ENCODE measurements at places on chromosomes 11 and 22. TPM values are rescaled to one million over a fixed set of nuclear protein-coding genes. Genes with fewer than 3 reads are reported as not detected.

Gene VWCE
- 6.2 TPM for total RNA-seq

Gene FOXRED2
- 15.9 TPM for total RNA-seq

Gene TRIM64C
- total RNA-seq: not detected

Gene TMEM191B
- total RNA-seq: 1.2 TPM

Gene PRRG4
- total RNA-seq: 0.29 TPM

Gene SCUBE2
- total RNA-seq: 2.7 TPM

Gene SUN2
- 95.2 TPM for total RNA-seq

Gene C11orf65
- total RNA-seq: 1.1 TPM

Gene TMEM9B
- total RNA-seq: 40.1 TPM

Gene DEUP1
- total RNA-seq: under 0.01 TPM

Gene ANO9
- under 0.01 TPM for total RNA-seq

Gene OR10A2
- total RNA-seq: not detected

Gene IGLL1
- not detected for total RNA-seq

Gene OR52I2
- not detected for total RNA-seq

Gene SYCE3
- total RNA-seq: not detected

Gene PKDREJ
- total RNA-seq: not detected

Gene POU2AF3
- 0.36 TPM for total RNA-seq

Gene ZNF214
- total RNA-seq: 4.7 TPM

- DNase-seq: peak; percentile 89
Measured at GRCh38 chr11:120334894-120335462, 1.2 kb upstream of the ARHGEF12 start.

- DNase-seq: peak; percentile 64
Measured at GRCh38 chr11:2435288-2436012, 8.9 kb downstream of the TRPM5 start.

GRCh38 chr11:108286370-108286769, 63.5 kb downstream of the ATM start:
- no peak for DNase-seq

DNA sequence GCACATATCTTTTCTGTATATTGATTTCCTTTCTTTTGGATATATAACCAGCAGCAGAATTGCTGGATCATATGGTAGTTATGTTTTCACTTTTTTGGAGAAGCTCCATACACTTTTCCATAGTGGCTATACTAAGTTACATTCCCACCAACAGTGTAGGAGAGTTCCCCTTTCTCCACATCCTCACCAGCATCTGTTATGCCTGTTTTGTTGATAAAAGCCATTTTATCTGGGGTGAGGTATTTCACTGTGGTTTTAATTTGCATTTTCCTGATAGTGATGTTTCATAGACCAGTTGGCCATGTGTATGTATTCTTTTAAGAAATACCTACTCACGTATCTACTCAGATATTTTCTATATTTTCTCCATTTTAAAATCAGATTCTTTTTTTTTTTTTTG, 419.3 kb upstream of the FAT3 start:
- no peak for DNase-seq

- DNase-seq: no peak
Measured at GRCh38 chr22:23825246-23825905, 13.4 kb downstream of the DERL3 start.

DNA sequence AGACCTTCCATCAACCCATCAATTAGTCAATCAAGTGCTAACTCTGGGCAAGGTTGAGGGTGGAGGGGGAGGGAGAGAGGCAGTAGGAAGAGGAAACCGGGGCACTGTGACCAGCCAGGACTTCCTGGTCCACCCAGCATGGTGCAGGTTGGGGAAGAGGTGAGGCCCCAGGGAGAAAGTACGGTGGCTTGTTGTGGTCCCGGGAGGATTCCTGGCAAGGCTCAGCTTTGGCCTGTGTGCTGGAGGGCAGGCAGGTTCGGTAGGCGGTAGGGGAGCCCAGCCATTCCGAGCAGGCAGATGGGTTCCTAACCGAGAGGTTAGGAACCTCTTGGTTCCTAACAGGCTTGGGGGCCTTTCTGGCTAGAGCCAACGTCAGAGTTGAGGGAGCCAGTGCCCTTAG, 10.8 kb downstream of the ST14 start:
- no peak for DNase-seq

GRCh38 chr22:20650294-20651207, 123.4 kb upstream of the SERPIND1 start:
- DNase-seq: peak; percentile 62

DNA sequence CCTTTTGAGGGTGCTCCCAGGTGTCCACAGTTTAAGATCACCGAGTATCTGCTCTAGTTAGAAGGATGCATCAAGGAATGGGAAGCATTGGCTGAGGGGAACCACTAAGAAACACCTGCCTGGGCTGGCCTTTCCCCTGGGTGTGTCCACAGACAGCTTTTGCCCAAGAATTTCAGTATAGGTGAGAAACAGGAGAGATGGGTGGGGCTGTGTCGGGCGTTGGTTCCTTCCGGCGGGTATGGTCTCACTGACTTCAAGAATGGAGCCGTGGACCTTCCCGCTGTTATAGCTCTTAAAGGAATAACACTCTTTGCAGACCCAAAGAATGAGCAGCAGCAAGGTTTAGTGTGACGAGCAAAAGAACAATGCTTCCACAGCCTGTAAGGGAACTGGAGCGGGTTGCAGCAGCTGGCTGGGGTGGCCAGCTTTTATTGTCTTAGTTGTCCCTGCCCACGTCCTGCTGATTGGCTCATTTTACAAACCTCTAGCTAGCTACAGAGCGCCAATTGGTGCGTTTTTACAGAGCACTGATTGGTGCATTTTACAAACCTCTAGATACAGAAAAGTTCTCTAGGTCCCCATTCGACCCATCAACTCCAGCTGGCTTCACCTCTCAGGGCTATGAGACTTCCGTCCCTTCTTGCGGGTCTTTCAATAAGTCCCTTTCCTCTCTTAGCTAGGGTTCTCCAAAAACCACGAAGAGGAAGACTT, 2.4 kb downstream of the FADS1 start:
- DNase-seq: no peak

- peak; percentile 58 for DNase-seq
Measured at GRCh38 chr11:34168642-34169420, 63.4 kb downstream of the NAT10 start.

DNA sequence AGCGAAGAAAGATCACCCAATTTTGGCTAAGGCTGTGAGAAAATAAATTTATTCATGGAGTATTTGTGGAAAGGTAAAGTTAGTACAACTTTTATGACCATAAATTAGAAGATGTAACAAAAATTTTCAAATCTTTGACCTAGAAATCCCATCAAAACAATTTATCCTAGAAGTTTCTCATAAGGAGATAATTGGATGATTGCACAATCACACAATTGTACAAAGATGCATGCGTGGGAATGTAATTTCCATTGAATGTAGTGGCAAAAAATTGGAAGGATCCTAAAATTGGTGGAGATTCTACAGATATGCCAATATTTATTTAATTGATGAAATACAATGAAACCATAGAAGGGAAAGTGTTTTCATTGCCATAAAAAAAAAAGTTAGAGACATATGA, 11.6 kb downstream of the SRPRA start:
- DNase-seq: no peak

GRCh38 chr22:20015971-20016733, 471 bp downstream of the ARVCF start:
- DNase-seq: peak; percentile 81

- peak; percentile 38 for DNase-seq
Measured at GRCh38 chr22:31650391-31650790, 11.6 kb downstream of the PISD start.

DNA sequence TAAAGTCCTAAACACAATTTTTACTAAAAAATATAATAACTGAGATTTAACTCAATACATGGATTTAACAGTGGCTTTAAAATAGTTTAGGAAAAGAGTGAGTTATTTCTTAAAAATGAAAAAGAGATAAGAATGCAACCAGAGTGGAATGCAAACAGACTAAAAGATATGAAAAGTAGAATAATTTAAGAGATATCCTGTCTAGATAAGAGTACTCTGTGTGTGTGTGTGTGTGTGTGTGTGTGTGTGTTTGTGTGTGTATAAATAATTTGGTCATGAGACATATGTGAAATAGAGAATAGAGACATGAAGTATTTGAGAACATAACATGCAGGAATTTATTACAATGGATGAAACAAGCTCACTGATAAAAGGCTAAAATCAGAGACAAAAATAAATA, 986.9 kb upstream of the CHORDC1 start:
- no peak for DNase-seq

DNA sequence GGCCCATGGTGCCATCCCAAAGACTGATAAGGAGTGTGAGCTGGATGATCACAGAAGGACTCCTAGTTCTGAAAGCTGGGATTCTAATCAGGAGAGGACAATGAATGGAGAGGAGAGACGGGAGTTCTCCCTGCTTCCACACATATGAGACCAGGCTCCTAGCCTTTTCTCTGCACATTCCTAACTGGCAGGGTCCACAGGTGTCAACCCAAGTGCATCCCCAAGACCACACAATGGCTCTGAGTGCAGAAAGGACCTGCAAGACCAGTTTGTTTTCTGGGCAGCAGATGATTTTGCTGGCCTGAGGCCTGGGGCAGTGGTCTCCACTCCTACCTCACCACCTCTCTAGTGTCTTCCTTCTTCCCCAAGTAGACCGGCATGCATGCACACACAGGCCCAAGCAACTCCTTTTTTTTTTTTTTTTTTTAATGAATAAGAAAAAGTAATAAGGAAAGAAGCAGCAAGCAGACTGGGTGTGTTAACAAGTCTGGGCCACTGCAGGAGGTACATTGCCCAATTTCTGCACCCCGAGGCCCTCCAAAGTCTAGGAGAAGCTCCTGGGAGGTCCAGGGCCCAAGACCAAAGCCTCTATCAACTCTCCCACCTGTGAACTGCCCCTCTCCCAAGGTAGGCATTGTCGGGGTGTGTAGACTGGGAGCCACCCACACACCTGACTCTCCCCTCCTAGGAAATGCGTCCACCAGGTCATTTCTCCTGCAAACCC, 1.2 kb upstream of the TSKU start:
- DNase-seq: peak; percentile 71

DNA sequence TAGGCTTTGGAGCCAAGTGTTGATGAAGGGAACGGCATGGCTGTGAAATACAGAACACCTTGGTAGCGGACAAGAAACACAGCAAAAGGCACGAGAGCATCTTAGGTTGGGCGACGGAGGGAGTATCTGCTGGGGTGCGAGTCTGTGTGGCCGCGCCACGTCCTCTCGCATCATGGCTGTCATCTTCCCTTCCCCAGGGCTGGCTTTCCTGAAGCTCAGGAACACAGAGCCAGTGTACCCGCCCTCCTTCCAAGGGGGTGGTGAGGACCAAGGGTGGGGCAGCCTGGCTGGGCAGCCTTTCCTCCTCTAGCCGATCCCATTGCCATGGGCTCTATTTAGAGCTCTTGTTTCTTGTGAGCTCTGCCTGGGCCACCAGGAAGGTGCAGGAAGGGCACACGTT, 154.4 kb downstream of the FEZ1 start:
- DNase-seq: no peak

- DNase-seq: no peak
Measured at GRCh38 chr11:47850337-47850736, 2.2 kb upstream of the NUP160 start.

- peak; percentile 72 for DNase-seq
Measured at GRCh38 chr22:42692239-42693054, 28.2 kb downstream of the A4GALT start.

DNA sequence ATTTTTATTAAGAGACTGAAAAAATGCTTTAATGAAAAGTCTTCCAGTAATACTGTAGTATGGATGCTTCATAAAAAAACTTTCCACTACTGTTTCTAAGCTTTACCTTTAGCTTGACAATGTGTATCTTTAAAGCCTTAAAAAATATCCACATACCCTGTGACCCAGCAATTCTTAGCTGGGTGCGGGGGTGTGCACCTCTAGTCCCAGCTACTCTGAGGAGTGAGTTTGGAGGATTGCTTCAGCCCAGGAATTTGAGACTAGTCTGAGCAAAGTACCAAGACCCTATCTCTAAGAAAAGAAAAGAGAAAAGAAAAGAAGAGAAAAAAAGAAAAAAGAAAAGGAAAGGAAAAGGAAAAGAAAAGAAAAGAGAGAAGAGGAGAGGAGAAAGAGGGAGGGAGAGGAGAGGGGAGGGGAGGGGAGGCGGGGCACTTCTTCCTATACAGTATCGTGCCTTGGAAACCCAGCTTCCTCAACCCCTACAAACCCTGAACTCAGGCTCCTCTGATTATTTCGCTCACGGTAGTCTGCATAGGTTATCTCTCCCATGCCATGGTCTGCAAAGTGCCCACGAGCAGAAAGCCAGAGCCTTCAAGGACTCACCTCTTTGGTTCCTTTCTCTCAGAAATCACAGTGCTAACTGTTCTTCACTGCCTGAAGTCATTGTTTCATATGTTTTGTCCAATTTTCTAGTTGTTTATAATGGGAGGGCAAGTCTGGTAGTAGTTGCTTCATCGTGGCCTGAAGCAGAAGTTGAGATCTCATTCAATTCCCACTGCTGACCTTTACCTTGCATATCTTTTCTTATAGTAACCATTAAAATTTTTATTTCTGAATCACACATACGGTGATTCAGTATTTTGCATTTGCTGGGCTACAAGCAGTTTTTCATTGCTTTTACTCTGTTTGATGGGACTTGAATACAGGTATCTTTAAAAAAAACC, 82.2 kb downstream of the FAM83F start:
- no peak for DNase-seq

GRCh38 chr22:25829808-25830777, 88.1 kb downstream of the MYO18B start:
- no peak for DNase-seq

DNA sequence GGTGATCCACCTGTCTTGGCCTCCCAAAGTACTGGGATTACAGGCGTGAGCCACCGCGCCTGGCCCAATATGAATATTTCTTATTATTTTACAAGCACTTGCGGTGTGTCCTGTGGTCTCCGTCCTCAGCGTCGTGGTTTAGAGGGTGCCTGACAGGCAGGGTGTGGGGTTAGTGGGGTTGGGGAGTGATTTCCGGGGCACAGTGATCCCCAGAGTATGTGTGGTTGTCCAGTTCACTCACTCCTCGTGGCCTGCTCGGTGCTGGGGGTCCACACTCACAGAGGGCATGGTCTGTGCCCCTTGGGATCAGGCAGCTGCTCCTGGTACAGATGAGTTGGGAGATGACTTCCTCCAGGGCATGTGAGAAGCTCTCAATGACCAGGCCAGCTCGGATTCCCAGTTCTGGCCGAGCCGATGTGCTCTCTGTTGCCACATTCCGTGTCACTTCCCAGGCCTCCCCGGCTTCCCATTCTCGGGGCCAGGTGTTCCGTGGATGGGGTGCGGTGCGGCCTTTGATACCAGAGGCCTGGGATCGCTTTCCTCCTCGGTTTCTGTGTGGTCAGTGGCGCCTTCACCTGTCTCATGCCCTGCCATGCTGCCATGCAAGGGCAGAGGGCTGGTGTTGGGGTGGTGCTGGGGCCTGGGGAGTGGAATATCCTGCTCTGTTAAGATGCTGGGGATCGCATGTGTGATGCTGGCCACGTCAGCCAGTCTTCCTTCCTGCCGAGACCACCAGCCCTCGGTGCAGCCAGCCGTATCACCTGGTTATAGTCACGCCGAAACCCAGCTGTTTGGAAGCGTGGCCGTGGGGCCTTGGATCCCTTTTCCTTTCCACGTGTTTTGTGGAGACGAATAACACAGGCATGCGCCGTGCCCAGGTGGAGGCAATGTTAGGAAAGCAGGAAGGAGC, 39.6 kb downstream of the PARVB start:
- DNase-seq: no peak

GRCh38 chr11:108093128-108093904, 28.1 kb upstream of the ACAT1 start:
- DNase-seq: no peak

- DNase-seq: no peak
Measured at GRCh38 chr11:8656291-8656690, 26.2 kb downstream of the TRIM66 start.

GRCh38 chr11:121716060-121716459, 263.3 kb upstream of the SORL1-AS1 start:
- DNase-seq: no peak

GRCh38 chr11:68117853-68118470, 3.2 kb downstream of the CHKA start:
- DNase-seq: peak; percentile 64

Data from osteoblast (primary cell).